GDM1 (cell line): ENCODE measurements at places on chromosomes 7 and 10.

- DNase-seq: no peak
Measured at GRCh38 chr10:13400196-13400965, 52.3 kb upstream of the SEPHS1 start.

- DNase-seq: no peak
Measured at GRCh38 chr7:65746398-65746669, 126.5 kb upstream of the VKORC1L1 start.

GRCh38 chr10:69124563-69125268 is 738 bp downstream of the VPS26A start:
- peak; percentile 31 for DNase-seq

DNA sequence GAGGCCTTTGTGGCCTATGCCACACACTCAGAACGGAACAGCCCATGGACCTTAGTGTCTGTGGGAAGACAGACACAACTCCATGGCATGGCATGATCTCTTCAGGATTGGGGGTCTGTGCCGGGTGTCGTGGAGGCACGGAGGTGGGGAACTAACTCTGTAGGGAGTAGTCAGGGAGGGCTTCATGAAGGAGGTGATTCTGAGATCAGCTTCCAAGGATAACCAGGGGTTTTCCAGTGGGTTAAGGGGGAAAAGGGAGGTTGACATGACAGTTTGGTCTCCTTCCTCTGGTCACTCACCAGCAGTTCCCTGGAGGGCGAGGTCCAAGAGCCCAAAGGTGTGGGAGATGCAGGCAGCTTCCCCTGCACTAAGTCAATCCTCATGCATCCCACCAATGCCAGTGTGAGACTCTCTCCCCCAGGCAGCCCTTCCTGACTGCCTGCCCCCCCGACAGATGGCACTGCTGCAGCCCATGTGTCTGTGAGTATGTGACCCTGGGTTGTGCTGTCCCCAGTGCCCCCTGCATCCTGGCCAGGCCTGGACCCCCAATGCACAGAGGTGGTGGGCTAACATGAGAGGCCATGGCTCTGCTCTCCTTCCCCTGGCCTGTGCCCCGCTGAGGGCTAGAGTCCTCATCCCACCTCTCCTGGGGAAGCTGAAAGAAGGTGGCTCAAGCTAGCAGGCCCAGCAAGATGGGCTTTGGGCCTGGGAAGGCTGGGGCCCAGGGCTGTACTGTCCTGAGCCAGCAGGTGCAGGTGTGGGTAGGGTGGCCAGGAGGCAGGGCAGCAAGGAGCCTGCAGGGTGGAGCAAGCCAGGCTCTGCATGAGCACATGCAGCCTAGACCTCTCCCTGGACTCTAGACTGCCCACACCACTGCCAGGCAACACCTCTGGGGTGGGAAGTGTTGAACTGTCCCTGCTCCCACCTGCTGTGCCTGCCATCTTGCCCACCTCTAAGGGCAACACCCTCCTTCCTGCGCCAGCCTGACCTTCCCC is 39.7 kb downstream of the RASGEF1A start:
- no peak for DNase-seq

- DNase-seq: no peak
Measured at GRCh38 chr7:10977113-10977512, 3.4 kb downstream of the PHF14 start.

GRCh38 chr10:11689945-11690736 is 52.0 kb upstream of the ECHDC3 start:
- DNase-seq: no peak

- no peak for DNase-seq
Measured at GRCh38 chr10:7942859-7943258, 111.6 kb upstream of the GATA3 start.

DNA sequence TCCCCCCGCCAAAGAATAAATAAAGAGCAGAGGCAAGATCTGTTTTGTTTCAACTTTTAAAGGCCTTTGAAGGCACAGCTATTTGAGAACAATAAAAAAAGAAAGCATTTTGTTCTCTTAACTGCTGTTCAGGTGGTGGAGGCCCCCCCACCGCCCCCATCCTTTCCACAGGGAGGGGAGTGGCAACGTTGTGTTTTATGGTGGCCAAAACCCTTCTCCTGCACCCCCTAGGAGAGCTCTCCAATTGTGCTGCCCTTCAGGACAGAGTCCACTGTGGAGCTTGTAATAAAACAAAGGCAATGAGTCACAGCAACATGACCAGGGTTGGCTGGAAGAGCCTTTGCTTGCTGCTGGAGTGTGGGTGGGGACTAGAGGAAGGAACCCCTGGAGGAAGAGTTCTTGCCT is 987.9 kb downstream of the KCNMA1 start:
- no peak for DNase-seq

- no peak for DNase-seq
Measured at GRCh38 chr7:2808891-2809665, 35.0 kb downstream of the GNA12 start.

DNA sequence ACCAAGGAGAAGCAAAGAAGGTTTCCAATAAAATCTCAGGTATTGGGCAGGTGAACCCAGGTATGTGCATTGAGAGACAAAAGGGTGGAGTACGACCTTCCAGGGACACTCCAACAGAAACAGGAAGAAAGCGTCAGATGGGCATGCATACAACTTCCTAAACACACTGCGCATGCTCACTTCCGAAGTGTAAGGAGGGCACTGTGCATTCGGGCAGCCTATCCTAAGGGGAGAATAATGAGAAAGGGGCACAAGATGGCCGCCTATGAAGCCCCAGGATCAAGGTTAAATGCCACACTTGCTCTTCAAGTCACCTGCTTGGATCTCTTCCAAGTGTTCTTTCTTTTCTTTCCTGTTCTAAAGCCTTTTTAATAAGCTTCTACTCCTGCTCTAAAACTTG is 39.4 kb upstream of the PRSS1 start:
- no peak for DNase-seq

DNA sequence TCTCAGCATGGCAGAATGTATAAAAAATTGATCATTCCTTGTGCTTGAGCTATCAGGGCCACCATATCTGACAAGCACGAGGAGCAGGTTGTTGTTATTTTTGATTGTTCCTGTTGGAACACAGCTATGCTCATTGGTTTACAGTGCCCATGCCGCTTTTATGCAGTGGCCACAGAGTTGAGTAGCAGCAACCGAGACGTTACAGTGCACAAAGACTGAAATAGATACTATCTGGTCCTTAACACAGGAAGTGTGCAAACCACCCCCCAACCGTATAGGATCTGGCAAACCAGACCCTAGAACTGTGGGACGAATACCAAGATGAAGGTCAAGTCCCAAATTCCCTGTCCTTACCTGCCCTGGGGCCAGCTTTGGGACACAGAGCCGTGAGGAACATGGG is 216.6 kb downstream of the KLF6 start:
- DNase-seq: no peak

GRCh38 chr10:21516242-21517131 is 9.0 kb downstream of the SKIDA1 start:
- DNase-seq: peak; percentile 52

DNA sequence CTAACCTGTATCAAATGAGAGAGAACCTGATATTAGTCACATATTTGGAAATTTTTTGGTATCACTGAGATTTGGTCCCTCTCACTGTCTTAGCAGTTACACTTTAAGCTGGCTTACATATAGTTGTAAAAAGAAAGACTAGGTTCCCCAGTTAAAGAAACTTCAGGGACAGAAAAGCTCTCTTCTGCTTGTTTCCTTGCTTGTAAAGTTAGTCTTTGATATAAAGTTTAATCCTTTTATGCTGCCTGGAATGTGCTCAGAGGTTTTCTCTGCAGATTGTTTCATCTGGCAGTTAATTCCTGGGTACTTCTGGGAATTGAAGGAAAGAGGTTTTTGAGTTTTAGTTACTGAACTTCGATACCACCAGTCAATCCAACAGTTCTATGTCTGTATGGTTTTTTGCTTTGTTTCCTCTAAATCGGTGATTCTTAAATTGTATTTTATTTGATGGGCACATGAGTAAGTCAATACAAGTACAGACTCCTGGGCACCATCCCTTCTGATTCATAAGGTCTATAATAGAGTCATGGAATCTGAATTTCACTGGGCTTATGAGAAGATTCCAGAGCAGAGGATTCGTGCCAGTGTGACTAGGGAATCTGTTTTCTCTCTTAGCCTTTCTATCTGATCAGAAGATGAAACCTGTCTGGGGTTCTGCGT is 1080.9 kb upstream of the C7orf33 start:
- DNase-seq: no peak

DNA sequence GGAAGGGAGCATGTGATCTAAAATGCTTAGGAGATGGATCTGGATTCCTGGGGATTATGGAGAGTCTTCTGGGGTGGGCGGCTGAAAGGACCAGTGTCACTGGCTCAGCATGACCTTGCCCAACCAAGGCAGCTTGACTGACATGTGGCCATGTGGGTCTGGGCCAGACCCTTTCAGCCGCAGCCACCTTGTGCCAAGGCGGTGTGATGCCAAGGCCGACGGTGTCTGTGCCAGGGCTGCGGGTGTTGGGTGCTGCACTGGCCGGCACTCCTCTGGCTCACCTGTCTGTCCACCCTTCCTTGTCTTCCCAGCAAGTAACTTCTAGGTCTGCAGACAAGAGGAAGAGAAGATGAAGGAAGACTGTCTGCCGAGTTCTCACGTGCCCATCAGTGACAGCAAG is 8.8 kb downstream of the DEPP1 start:
- DNase-seq: no peak

DNA sequence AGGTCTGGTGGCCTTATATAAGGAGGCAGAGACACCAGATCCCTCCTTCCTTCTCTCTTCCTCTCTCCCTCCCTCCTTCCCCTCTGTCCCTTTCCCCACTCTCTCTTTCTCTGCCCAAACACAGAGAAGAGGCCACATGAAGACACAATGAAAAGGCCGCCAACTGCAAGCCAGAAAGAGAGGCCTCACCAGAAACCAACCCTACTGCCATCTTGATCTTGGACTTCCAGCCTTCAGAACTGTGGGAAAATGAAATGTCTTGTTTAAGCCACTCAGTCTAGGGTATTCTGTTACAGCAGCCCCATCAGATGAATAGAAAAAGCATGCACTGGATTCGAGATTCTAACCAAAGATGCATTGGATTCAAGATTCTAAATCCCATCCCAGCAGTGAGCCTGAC is 168.1 kb downstream of the FAM107B start:
- DNase-seq: no peak

DNA sequence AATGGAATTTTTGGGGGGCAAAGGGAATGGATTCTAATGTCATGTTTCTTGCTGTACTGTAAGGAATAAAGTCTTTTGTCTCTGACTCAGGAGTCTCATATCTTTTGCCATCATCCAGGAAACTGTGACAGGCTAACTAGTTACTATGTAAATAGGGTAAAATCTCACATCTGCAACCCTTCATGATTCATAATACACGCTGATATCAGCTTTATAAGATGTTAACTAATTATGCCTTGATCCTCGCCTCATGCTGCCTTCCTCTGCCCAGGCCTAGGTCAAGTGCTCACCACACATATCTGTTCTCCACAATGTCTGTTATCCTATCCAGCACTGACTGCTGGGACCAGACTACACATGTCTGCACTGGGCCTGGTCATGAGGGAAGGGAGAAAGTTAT is 81.3 kb upstream of the CXCL12 start:
- no peak for DNase-seq

- DNase-seq: no peak
Measured at GRCh38 chr7:55366461-55367070, 1.4 kb downstream of the LANCL2 start.

DNA sequence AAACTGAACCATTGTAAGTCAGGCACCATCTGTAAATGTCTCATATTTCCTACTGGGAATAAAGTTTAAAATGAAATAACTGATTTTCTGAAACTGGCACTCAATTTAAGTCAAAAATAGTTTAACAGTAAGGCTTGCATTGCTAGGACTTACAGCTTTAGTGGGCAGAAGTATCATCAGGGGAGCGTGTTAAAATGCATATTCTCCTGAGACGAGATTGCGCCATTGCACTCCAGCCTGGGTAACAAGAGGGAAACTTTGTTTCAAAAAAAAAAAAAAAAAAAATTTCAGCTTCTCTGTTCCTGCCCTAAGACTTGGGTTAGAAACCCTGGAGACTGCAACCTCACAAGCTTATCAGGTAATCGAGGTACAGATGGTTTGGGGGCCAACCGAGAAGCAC is 65.4 kb downstream of the UBE3C start:
- no peak for DNase-seq

DNA sequence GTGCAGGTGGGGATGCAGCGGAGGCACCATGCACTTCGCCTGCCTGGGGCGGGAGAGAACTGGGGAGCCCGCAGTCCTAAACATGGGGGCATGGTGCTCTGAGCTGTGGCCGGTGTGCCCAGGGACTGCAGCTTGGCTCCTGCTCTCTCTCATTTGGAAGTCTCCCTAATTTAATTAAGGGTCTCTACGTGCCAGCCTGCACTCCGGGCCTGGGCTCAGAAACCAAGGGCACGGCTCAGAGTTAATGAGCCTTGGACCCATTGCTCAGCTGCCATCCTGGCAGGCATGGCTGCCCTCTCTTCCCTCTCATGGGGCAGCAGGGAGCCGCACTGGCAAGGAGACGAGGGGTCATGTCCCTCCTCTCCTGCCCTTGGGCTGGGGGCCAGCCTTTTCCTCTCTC is 115.6 kb downstream of the CDH23 start:
- DNase-seq: no peak

GRCh38 chr7:80634505-80634904 is 3.9 kb upstream of the CD36 start:
- no peak for DNase-seq

- DNase-seq: no peak
Measured at GRCh38 chr7:128672927-128673517, 930 bp downstream of the GARIN1A start.

GRCh38 chr7:66272321-66272720 is 67.2 kb downstream of the TPST1 start:
- no peak for DNase-seq

- DNase-seq: no peak
Measured at GRCh38 chr10:3002304-3002703, 65.0 kb upstream of the PFKP start.

GRCh38 chr10:2427412-2427811 is 639.9 kb upstream of the PFKP start:
- no peak for DNase-seq

DNA sequence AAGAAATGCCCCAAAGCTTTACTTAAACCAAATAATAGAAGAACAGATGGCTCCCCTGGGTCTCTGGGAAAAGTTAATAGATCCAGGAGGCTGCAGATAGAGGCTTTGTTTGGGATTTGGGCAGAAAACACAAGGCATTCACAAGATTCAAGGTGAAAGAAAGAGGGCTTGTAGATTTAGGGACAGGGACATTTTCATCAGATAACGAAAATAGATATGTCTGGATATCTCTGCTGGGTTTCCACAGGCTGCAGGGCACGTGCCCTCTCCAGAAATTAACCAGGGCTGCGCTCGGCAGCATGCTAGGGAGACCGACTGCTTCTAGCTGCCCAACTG is 14.9 kb downstream of the CARD11 start:
- no peak for DNase-seq

- DNase-seq: no peak
Measured at GRCh38 chr7:40694026-40694809, 559.4 kb downstream of the SUGCT start.

GRCh38 chr7:98210513-98211220 is 572 bp upstream of the BHLHA15 start:
- no peak for DNase-seq

DNA sequence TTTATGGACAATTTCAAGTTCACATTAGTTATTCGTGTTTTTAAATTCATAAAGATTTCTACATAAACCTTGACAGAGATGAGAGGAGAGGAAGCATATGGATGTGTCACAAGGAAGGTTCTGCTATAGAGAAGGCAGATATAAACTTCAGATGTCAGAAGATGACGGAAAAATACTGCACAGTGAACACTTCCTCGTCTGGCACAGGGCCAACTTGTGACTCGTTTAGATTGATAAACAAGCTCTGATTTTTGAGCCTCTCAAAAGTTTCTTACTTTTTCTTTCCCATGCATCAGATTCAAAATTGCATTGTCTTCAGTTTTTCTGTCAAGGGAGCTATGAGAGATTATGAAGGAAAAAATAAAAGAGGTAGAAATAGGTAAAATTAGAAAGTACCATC is 156.4 kb upstream of the MINDY3 start:
- no peak for DNase-seq
